ENCODE measurements at places on chromosomes 11 and 22.

- no peak for DNase-seq
These were observed 4.2 kb downstream of the THYN1 start for GRCh38 chr11:134248910-134249480.

GRCh38 chr22:34454598-34454997 is 534.3 kb upstream of the LARGE1 start:
- DNase-seq = no peak

DNA sequence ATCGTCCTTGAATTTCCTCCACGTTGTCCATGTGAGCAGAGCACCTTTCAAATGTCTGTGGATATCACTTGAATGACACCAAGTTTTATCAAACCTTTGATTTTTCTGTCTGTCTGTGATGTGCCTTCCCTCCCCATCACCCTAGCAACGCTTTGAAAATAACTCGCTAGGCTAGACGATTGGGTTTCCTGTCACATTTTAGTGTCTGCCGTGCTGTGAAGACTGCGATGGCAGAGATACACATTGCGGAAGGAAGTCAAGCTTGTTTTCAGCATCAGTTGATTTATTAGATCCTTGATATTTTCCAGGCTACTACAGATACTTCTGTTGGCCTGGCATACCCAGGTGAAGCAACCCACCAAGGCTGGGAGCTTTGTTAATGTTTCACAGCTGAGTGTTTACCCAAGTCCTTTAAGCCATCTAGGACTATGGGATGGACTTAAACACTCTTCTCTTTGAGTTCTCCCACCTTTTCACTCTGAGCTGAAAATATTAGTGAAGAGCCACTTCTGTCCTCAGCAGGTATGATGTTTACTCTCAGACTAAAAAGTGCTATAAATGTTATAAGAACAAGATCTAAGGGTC is 93.6 kb upstream of the CD44 start:
- no peak for DNase-seq

DNA sequence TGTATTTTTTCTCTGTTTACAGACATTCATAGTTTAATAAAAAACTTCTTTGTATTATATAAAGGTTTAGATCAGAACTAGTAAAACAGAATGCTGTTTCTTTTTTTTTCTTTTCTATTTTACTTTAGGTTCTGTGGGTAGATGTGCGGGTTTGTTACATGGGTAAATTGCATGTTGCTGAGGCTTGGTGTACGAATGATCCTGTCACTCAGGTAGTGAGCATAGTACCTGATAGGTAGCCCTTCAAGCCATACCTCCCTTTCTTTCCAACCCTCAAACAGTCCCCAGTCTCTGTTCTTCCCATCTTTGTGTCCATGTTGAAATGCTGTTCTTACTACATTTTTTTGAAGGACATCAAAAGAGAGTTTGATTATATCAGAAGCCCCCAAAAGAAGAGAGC is 3.2 kb downstream of the ATM start:
- DNase-seq = no peak

DNA sequence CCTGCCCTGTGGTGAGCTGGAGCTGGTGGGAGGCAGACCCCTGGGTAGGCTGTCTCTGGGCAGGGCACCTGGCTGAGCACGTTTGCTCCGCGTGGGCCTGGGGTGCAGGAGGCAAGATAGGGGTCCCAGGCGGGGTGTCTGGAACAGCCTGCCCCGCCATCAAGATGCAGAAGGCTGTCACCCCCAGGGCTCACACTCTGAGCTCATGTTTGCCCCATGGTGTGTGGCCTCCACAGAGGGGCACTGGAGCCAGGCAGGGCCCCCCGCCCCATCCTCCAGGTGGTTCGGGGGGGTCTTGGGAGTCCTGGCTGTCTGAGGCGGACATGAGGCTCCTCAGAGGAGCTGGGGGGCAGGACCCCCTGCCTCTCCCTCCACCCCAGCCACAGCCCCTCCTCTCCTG is 28.9 kb upstream of the CARS1 start:
- DNase-seq = no peak

DNA sequence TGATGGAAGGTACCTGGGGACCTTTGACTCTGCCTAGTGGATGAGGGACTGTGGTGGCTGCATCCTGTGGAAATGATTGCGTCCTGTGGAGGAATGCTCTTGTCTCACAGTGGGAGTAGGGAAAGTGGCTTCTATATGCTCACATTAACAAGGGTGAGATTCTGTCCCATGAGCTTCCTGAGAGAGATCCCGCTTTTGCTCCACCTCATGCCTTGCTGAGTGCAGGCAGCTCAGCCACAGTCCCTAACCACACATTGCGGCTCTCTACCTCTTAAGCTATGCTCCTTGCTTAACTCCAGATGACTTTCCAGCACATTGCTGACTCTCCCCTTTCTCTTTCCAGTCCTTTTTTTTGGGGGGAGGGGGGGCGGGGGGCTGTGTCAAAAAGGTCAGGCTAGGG is 45.0 kb downstream of the TEAD1 start:
- DNase-seq = no peak

DNA sequence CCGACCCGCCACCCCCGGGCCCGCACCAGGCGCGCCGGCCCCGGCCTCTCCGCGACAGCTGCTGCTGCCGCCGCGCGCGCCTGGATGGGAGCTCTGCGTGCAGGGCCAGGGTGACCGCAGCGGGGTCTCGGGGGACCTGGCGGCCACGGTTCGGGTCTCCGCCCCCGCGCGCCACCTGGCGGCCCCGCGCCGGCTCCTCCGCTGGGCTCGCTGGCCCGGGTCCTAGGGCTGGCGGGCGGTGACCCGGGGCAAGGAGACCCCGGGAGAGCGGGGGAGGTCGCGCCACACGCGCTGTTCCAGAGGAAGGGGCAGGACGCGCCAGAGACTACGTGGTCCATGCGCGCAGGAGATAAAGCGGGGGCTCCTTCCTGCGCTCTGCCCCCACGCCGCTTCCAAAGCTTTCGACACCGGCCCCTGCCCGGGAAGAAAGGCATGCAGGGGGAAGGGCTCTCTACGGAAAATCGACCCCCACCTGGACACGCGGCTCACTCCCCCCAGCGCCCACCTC is 562 bp downstream of the SHANK2 start:
- DNase-seq = peak; percentile 55

- DNase-seq = no peak
These were observed 5.2 kb downstream of the SELENOO start for GRCh38 chr22:50205781-50206569.

GRCh38 chr22:45014654-45015053 is 4.8 kb upstream of the PHF21B start:
- no peak for DNase-seq

- no peak for DNase-seq
These were observed 83.6 kb downstream of the BCR start for GRCh38 chr22:23263651-23264555.

GRCh38 chr11:2316169-2316962 is 14.6 kb downstream of the TSPAN32 start:
- DNase-seq = no peak

DNA sequence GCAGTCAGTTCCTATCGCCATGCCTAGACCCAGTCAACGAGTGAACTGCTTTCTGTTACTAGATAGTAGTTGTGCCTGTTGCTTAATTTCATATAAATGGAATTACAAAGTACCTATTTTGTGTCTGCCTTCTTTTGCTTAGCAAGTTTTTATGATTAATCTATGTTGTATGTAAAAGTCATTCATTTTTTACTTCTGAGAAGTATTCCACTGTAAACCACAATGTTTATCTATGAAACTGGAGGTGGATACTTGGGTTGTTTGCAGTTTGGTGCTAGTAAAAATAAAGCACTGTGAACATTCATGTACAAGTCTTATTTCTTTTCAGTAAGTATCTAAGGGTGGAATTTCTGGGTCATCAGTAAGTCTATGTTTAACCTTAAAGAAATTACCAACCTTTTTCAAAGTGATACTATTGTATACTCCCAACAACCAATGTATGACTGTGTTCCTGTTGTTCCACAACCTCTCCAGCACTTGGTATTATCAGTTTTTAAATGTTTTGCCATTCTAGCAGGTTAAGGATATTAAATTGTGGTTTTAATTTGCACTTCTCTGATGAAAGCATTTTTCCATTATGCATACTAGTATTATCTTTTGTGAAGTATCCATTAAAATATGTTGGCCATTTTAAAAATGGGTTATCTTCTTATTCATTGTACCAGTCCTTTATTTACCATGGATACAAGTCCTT is 68.2 kb downstream of the DNAJC24 start:
- no peak for DNase-seq

GRCh38 chr11:60951904-60952741 is at the start of gene SLC15A3:
Gene SLC15A3, minus strand, starts transcription at chr11:60952176. Its CDS starts 625 bp downstream, at chr11:60951551.
- peak; percentile 47 for DNase-seq

- DNase-seq = no peak
These were observed 1.4 kb downstream of the CDKN1C start for GRCh38 chr11:2883979-2884815.

- no peak for DNase-seq
These were observed 266.4 kb upstream of the NCAM1 start for GRCh38 chr11:112694813-112695212.

DNA sequence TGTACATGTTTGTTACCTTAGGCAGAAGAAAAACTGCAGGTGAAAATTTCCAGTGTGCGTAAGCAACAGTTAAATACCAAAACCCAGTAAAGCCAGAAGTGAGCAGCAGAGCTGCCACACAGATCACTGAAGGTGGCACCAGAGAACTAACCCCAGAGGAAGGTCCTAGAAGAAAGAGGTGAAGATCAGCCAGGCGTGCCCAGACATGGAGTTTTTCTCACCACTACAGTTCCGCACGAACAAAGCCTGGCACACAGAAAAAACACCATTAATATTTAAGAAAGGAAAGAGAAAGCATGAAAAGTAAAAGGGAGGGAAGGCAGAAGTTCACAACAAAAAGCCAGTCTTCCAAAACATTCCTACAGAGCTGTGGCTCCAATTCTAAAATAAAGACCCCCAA is 60.7 kb downstream of the STK33 start:
- no peak for DNase-seq

- DNase-seq = no peak
These were observed 65.7 kb upstream of the NAV2 start for GRCh38 chr11:19646921-19647320.

- DNase-seq = no peak
These were observed 6.8 kb upstream of the ACY3 start for GRCh38 chr11:67657300-67657699.

GRCh38 chr11:2517016-2517385 is 72.2 kb downstream of the KCNQ1 start:
- peak; percentile 16 for DNase-seq

DNA sequence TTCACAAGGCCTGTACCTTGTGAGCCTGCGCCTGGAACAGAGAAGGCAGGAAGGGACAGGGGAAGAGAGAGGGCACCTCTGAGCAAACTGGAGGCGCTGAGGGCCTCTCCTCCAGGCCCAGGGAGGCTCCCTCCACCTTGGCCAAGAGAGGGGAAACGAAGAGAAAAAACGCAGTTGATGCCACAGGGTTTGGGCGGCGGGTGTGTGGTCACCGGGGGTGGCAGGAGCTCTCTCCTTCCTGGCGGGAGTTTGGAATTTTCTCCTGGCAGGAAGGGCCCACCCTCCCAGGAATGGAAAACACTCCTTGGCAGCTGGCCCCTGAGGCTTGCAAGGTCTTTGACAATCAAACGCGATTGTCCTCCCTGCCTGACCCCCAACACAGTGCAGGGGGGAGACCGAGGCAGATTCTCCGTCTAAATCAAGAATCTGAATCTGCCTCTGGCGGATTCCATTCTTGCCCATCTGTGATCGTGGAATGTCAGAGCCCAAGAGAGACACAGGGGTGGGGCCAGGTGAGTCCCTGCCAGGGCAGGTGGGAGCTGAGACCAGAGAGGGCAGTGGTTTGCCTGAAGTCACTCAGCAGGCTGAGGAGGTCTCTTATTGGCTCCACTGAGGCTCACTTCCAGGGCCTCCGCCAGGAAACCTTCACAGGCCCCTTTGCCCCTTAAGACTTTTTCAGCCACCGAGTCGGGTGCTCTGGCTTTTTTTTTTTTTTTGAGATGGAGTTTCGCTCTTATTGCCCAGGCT is 21.0 kb downstream of the RPL3 start:
- no peak for DNase-seq

- DNase-seq = no peak
These were observed 129.0 kb downstream of the ETS1 start for GRCh38 chr11:128458321-128458720.

- DNase-seq = no peak
These were observed 767.0 kb downstream of the NTM start for GRCh38 chr11:132137289-132137980.

DNA sequence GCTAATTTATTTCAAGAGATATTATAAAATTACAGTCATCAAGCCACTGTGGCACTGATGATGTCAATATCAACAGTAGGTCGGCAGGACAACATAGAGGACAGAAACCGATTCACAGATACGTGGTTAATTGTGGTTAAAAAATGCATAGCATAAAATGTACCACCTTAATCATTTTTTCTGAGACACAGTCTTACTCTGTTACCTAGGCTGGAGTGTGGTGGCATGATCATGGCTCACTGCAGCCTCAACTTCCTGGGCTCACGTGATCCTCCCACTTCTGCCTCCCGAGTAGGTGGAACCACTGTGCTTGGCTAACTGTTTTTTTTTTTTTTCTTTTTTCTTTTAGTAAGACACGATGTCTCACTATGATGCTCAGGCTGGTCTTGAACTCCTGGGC is 21.0 kb upstream of the TOLLIP start:
- DNase-seq = no peak

- peak; percentile 44 for DNase-seq
These were observed 2.1 kb downstream of the AIP start for GRCh38 chr11:67484847-67485311.

DNA sequence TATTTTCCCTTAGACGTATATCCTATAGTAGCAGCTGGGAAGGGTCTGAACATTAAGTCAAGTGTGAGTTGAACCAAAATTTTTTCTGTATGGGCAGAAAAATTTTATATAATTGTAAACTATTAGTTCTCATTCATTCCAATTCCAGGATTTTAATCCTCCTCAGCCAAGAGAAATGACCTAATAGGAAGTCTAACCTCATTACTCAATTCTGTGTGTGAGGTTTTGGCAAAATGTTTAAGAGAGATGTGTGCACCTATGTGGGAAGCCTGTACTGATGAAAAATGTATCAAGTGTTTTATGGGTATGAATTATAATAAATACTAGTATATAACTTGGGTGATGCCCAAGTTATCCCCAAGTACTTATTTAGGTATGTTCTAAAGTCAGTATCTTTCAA is 311.6 kb upstream of the PITPNB start:
- no peak for DNase-seq

GRCh38 chr22:27452922-27453321 is 348.6 kb downstream of the MN1 start:
- DNase-seq = no peak

DNA sequence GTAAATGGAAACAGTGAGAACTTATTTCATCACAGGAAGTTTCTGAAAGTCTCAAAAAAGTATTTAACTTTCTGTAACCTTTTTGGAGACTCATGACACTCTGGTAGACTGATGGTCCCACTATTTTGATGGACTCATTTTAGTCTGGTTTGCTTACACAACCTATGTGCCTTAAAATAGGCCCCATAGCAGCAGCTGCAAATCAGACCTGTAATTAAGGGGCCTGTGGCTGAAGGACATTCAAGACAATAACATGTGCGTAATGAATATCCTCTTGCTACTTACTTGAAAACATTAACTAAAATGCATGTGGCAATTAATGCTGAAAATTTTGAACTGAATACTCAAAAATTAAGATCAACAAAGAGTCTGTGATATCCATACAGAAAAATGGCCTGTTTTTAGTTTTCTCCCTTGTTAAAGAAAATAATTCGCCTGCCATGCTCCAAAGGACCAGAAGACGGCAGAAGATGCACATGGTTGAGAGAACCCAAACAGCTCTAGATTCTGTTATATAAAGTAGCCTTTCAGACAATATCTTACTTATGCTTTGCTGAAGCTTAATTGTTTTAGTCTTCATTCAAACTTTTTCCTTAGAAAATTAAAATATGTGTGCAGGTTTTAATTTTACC is 568.5 kb downstream of the KCNA4 start:
- DNase-seq = no peak

GRCh38 chr11:131809203-131809918 is 438.9 kb downstream of the NTM start:
- no peak for DNase-seq

- no peak for DNase-seq
These were observed 13.0 kb upstream of the OPCML start for GRCh38 chr11:133545199-133545803.

Measured in colonic mucosa (tissue), 4 donors.